Endothelial cell (in vitro differentiated cells): ENCODE measurements at places on chromosomes 4 and X. TPM values are rescaled to one million over a fixed set of nuclear protein-coding genes. Genes with fewer than 3 reads are reported as not detected.

DNA sequence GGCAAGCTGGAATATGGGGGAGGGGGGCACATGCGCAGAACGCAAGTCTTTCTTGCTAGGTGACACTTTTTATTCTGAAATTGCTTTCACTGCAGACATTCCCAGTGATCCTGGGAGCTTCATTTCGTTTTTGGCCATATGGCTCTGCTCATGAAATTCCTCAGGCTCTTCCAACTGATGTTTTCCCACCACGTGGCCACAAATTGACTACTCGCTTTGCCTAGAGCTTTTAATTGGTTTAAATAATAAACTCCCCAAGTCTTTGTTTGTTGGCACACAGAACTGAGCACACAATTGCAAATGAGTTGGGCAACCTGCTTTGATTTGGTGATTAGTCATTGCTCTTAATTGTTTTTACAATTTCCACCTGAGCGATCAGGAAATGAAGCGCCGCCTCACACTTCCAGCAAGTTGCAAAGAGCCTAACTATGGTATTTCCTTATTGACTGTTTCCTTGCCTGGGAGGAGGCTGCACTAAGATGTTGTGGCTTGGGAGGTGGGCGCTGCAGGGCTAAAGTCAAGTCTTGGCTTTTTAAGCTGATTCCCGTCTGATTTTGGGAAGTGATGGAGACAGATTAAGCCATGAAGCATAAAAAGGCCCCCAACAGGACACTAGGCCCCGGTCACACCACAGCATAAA, 282.5 kb downstream of the ZIC3 start:
- DNase-seq: no peak

DNA sequence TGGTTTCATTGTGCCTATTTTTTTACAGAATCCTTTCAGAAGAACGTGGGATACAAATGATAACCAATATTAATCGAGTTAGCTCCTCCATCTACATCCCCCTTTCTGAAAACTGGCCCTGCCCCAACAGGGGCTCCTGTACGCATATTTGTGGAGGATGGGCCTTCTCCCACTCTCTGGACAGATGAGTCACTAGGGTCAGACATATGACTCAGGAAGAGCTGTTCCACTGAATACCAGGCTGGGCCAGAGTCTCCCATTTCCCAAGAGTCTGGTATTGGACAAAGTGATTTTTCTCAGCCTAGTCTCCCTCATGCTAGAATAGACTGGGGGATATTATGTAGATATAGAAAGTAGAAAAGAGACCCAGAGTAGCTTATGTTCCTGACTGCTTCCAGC, 142.4 kb downstream of the TSPAN5 start:
- no peak for DNase-seq

- no peak for DNase-seq
Observed at GRCh38 chr4:6371812-6372211, 100.6 kb downstream of the PPP2R2C start.

DNA sequence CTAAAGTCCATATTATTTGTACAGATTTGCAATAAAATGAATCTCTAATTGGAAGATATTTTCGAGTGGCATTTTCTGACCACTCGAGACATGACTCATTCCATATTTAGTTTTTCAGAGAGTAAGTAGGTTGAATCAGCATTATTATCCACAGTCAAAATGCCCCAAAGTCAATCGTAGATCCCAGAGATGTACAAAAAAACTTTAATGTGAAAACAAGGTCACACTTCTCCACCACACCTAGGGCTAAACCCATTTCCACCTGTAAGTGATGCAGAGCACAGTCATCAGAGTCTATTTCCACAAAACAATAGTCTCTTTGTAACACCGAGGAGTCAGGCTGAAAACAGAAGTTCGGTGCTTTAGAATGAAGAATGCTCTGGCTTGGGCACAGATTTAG, 117.1 kb upstream of the TENM3 start:
- DNase-seq: no peak

The SLITRK4 gene
- 7.3 TPM for total RNA-seq

The ARMCX4 gene
- total RNA-seq: 17.9 TPM

DNA sequence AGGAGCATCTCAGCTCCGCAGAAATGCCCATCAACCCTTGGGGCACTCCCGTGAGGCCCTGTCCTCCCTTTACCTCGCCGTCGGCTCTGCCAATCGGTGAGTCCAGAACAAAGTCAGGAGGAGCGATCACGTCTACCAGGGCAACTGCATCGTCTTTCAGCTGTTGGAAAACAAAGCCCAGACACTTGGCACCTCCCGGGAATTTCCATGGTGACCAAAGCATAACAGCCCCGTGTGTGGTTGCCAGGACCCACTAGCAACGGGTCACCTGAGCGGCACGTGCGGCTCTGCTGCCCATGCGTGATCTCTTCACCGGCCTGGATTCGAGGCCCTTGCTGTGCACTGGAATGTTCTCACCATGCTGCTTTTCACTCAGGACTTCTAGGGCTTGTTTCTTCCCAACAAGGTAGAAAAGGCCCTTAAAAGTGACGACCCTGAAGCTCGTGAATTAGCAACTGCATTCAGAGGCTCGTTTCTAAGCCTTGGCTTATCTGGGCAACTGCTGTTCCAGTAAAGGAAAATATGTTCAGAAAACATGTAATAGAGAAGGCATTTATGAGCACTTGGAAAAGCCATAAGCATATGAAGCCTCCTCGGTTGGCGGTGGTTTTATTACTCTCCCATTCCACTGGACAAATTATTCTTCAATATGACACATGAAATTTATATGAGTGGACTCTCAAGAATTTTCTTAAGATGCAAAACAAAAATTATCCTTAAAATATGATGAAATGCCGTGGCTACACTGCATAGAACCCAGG, 69.5 kb downstream of the ACOX3 start:
- DNase-seq: no peak

The FAT1 gene
- 67.7 TPM for total RNA-seq

GRCh38 chrX:41677183-41678060, 11.4 kb upstream of the GPR34 start:
- no peak for DNase-seq

DNA sequence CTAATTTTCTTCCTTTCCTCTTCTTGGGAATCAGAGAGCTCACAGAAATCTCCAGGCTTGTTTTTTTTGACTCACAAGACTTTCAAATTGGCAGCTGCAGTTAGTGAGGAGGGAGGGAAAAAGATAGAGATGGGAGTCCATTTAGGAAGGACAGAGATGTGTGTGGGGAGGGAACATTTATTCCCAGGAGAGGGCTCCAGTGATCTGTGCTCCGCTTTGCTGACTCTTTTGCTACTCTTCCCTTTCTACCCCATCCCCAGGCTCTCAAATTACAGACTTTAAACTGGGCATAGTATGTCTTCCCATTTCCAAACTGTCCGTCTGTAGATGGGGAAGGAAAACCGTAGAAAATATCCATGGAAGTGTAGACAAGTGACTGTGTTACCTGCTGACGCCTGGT, 39.1 kb upstream of the UCP1 start:
- DNase-seq: no peak

GRCh38 chr4:184695178-184695896, 38.6 kb downstream of the CENPU start:
- no peak for DNase-seq

DNA sequence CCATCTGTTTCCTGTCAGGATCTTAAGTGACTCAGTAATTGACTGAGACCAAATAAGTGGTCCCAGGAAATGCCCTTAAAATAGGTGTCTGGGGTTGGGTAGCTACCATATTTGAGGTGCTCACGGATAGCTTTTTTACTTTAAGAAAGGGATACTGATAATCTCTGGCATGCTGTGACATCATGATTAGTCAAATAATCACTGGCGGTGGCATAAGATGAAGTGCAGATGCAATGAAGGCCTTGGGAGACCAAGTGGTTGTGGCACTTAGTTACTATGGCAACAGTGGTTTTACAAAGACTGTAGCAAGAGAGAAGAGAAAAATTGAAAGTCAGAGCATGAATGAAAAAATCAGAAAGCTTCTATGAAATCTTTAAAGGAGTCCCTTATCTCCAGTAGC, 114.5 kb upstream of the SLIT2 start:
- no peak for DNase-seq

GRCh38 chr4:95444812-95445211, 104.0 kb downstream of the UNC5C start:
- no peak for DNase-seq

DNA sequence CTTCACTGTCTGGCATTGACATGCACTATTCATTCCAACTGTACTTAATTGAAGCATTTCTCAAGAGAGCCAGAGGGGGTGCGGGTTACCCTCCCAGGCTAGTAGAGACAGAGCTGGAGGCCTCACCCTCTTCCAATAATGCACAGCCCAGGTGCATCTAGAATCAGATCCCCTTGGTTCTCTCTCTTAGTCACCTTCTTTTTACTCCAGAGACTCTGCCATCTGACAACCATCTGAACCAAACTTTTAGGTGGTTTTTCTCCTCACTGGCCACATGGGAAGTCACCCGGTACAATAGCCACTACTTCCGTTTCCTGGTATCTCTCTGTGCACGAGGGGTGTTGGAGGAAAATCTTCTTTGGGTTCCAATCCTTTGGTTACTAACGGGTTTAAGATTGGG, 81.3 kb downstream of the SLC2A9 start:
- DNase-seq: no peak

The SRD5A3 gene
- 74.2 TPM for total RNA-seq
